ENCODE measurements at places on chromosomes 12 and 14. TPM values are rescaled to one million over a fixed set of nuclear protein-coding genes. Genes with fewer than 3 reads are reported as not detected.

Gene OGFOD2
- 12.4 TPM for total RNA-seq

Gene ESRRB
- not detected for total RNA-seq

Gene SLCO1B1
- not detected for total RNA-seq

Gene FOXG1
- total RNA-seq, result 1.6 TPM

Gene NUP107
- 38.8 TPM for total RNA-seq

Gene GPD1
- total RNA-seq, result 0.20 TPM

Gene OTOGL
- 0.07 TPM for total RNA-seq
